ENCODE measurements at places on chromosomes 11 and 22.

GRCh38 chr22:30755759-30756124 lies 61.1 kb downstream of the OSBP2 start:
- DNase-seq, result no peak

DNA sequence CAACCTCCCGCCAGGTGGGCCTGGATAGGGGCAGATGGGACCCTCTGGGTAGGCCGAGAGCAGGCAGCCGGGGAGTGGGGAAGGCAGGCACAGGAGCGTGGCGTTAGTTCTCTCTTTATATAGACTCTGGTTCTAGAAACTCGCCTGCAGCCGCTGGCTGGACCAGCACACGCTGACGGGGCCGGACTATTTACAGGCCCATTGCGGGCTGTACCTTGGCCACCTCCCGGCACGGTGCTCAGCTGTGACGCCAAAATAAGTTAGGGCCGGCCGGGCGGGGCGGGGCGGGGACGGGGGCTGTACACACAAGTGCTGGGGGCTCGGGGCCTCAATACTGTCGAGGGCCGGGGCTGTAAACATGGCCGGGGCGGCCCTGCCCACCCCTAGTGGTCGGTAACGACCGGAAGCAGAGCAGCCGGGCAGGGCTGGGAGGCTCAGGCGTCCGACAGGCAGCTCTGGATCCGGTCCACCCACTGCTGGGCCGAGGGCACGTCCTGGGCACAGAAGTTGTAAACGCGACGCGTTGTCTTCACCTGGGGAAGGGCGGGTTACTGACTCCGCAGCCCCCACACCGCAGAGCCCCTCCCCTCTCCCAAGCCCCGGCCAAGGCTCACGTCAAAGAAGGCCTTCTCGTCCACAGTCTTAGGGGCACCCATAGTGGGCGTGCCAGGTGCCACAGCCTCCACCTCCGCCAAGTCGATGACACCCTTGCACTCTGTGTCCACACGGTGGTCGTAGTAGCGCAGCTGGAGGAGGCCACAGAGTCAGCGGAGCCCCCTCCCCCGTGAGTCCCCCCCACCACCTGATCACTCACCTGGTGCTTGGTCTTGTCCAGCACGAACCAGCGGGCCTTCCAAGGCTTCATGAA lies 27.9 kb downstream of the SBF1 start:
- DNase-seq, result no peak

DNA sequence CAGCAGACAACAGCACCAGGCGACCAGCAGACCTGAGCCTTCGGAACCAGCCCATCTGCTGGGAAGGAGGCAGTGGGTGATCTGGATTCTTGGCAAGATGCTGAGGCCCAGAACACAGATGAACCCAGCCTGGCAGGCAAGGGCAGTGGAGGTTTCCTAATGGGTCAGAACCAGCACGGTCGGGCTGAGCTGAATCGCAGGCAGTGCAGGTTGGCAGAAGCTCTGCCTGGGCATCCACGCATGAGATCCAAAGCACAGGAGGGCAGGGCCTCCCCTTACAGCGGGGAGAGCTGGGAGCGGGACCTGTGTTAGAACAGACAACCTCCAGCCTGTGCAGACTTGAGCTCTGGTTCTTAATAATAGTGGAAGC lies 47.5 kb downstream of the DSCAML1 start:
- DNase-seq, result no peak

DNA sequence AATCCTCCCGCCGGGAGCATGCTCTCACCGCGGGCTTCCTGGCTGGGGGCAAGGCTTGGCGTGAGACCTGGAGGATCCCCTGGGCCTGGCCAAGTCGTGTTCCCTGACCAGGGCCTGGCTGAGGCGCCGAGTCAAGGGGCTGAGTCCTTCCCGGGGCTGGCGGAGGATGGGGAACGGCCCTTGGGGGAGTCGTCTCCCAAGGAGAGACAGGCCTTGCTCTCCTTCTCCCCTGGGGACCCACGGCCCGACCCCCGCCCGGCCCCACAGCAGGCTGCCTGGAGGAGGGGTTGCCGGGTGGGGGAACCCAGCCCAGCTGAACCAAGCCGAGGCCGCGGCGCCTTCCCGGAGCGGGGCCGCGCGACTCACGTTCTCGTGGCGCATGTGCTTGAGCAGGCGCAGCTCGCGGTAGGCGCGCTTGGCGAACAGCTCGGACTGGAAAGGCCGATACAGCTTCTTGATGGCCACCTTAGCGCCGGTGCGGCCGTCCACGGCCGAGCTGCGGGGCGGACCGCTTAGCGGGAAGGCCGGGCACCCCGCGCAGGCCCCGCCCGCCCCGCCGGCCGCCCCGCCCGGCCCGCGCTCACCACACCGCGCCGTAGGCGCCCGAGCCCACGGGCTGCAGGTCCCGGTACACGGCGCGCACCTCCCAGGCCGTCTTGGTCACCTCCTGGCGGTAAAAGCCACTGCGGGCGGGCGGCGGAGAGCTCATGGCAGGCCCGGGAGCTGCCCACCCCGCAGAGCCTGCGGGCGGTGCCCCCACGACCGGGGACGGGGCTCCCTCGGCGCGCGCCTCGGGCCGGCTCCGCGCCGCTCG lies 475 bp downstream of the MAPK12 start:
- DNase-seq, result no peak

GRCh38 chr11:47130543-47130942 lies 46.1 kb downstream of the ARFGAP2 start:
- no peak for DNase-seq

DNA sequence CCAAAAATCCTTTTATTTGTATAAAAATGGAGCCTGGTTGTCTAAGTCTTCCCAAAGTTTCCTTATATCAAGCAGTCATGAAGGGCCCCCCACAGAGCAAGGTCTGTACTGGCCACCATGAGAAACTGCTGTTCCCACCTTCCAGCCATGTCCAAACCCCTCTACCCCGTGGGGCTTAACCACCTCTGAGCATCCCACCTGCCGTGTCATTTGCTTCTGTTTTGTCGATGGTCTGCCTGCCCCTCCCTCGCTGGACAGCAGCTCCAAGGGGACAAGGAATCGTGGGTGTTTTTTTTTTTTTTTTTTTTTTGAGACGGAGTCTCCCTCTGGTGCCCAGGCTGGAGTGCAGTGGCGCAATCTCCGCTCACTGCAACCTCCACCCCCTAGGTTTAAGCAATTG lies 11.1 kb upstream of the ANO1 start:
- DNase-seq, result no peak

DNA sequence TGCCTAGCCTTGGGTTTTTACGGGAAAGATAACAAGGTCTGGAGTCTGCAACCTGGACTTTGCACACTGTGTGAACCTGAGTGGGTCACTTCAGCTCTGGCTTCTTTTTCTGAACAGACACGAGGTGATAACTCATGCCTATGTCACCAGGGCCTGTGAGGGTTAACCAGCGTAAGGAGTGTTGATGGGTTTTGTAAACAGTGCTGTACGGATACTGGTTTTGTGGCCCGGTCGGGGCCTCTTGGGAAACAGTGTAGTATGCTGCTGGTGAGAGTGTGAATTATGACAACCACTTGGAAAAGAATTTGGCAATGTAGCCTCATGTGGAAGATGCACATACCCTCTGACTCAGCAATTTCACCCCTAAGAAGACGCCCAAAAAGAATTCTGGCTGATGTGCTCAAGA lies 266.8 kb downstream of the MN1 start:
- DNase-seq, result no peak

DNA sequence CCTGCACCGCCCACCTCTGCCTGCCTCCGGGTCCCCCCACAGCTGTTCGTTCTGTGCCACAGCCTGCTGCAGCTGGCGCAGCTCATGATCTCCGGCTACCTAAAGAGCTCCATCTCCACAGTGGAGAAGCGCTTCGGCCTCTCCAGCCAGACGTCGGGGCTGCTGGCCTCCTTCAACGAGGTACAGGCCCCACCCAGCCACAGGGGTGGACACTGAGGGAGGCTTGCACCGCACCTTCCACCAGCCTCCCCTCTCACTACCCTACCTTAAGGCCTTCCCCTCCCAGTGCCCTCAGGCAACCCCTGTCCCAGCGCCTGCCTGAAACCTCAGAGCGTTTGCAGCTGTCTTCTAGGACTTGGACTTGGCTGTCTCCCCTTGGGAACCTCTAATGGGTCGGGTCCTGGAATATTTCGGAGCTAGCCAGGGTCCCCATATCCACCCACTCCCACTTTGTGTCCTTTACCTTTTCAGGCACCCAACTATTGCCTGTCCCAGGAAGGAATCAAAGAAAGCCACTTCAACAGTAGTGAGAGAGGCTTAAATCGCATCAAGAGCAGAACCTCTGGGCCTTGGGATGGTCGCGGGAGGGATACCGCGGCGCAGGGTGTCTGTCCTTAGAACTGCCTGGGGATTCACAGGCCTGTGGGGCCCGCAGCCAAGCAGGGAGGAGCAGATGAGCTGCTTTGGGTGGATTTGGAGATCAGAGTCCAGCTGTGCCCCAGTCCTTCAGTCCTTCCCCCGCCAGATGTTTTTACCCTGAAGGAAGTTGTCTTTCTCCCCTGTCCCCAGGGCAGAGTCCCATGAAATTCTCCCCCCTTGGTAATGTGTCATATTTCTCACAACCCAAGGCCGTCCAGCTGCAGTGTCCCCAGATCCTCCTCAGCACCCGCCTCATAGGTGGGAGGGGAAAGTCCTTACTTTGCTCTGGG lies 13.3 kb downstream of the SLCO2B1 start:
- DNase-seq, result no peak

DNA sequence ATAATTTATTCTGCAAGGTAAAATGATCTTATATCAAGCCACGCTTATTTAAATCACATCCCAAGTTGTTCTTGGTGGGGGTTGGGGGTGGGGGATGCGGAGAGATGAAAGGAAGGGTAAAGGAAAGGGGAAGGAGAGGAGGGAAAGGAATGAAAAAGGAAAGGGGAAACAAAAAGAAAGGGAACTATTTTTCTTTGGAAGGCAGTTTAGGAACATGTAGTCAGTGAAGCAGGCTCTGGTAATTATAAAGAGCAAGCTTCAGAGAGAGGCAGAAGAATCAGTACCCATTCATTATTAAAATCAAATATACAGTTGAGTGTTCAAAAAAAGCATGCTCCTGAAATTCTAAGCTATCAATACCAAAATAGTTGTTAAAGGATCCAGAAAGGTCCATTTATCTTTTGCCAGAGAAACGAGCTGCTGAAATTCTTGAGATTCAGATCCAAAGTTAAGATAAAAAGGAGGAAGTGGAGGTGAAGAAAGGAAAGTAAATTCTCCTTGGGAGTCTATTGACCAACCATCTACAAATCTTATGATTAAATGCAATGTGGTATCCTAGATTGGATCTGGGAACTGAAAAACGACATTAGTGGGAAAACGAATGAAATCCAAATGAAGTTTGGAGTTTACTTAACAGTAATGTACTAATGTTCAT lies 107.4 kb downstream of the SGSM3 start:
- no peak for DNase-seq

GRCh38 chr22:31099386-31099785 lies 8.0 kb downstream of the SELENOM start:
- DNase-seq, result no peak

DNA sequence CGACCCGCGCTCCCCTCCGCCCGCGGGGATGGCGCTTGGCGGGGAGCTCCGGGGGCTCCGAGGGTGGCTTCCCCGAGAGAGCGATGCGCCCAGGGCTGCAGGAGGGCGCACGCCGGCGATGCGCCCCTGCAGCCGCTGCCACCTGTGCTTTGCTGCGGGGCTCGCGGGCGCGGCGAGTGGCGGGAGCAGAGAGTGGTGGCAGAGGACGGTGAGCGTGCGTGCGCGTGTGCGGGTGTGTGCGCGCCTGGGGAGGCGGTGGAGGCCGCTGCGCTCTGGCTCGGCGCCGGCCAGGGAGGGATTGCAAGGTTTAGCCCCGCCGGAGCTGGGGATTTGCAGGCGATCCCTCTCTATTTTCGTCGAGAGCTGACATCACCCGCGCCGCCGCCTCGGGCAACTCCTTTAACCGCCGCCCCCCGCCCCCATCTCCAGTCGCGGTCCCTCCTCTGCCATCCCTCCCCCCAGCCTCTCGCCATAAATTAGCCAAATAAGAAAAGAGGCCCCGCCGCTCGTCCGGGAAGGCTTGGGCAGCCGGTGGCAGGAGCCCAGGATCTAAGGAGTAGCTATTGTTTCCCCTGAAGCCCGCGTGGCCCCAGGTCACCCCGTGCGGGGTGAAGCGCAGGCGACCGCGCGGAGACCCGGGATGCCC lies at the start of gene SLC1A2:
SLC1A2 (minus strand) TSS at position 375 of the 646 bp plus-strand sequence. CDS start 592 bp downstream, outside the sequence.
- DNase-seq, result no peak

DNA sequence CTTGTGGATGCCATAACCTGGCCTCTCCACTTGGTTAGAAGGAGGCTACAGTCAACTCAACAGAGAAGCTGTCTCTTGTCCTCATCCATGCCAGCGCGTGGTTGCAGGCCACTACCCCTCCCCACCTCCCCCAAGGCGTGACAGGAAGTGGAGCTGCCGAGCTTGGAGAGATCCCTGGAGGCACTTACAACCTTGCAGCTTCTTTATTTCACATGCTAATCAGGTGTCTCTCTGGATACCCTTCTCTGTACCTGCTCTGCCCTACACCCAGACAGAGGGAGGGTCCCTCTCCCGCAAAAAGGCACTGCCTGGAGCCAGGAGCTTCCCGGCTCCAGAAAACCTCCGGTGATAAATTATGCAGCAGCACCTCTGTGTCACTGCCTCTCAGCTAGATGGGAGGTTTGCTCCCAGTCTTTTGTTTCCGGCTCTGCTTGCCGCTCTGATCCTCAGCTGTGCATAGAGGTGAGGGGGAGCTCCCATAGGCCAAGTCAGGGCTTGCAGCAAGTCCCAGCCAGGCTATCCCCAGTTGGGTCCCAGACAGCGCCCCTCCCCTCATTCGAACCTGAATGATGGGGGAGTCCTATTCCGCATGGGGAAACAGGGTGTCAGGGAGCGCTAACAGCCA lies 5.7 kb downstream of the LRP4 start:
- DNase-seq, result no peak

DNA sequence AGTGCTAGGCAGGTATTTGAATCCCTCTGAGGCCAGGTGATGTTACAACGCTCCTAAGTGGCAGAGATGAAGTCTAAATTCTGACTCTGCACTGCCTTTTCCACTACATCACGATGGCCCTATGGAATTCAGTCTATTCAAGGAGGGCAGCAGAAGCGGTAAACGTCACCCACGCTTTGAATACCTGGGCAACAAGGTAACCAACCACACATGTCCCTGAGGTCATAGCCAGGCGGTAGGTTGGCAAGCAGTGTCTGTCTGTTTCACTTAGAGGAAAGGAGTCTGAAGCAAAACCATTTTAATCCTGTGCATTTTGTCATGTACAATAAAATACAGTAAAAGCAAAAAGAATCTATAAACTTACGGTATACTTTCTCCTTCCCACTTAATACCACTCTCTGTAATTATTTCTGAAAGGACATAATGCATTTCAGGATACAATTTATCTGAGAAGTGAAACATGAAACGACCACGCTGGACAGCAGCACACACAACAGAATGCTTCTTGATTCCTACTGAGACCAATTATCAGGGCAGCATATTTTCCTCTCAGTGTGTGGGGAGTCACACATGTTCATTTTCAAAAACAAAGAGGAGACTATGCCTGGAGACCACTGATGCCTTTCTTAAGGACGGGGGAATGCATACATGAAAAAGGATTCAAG lies 51.3 kb downstream of the PRDM10 start:
- DNase-seq, result no peak

DNA sequence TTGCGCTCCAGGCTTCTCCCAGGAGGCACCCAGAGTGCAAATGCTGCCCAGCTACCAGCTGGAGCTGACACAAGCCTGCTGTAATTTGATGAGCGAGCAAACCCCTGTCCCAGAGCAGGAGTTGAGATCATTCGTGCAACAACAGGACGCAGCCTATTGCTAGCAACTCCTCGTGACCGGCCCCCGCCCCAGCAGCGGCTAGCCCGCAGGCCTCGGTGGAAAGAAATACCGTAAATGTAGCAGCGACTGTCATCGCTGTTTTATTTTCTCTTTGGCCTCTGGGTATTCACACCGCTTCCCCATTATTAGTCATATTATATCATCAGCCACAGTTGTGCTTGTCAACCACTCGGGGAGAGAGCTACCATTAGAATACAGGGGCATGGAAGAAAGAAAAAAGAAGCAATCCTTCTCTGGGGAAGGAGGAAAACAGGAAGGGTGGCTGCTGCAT lies 59.2 kb upstream of the ATXN10 start:
- DNase-seq, result no peak

GRCh38 chr11:12170984-12171383 lies 60.6 kb downstream of the MICAL2 start:
- DNase-seq, result no peak

Data from stimulated activated CD4-positive, alpha-beta T cell treated with anti-CD3 and anti-CD28 coated beads, Interleukin-1b, Interleukin-23, amount 100 ng/mL, for 1 hour (primary cell).